H54 (cell line): ENCODE measurements at places on chromosomes 1 and 21.

GRCh38 chr1:25513666-25514065 is 29.7 kb upstream of the LDLRAP1 start:
- DNase-seq = no peak

DNA sequence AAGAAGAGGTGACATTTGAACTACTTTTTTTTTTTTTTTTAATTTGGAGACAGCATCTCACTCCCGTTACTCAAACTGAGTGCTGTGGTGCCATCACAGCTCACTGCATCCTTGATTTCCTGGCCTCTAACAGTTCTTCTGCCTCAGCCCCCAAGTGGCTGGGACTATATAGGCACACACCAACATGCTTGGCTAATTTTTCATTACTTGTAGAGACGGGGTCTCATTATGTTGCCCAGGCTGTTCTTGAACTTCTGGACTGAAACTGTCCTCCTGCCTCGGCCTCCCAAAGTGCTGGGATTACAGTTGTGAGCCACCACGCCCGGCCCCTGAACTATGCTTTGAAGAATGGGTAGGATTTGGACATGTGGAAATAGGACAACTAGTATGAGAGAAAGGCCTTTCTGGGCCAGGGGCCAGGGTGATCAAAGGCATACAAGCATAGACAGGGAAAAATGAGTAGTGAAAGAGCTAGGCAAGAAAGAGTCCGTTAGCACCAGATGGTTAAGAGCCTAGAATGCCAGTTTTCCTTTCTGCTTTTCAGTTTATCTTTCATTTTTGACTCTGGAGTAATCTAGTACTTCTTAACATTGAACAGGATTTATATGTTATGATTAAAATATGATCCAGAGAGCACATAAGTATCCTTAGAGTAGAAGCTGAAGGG is 6.3 kb downstream of the RABGAP1L start:
- no peak for DNase-seq

- no peak for DNase-seq
Observed at GRCh38 chr1:160179336-160179735, 11.0 kb upstream of the CASQ1 start.

GRCh38 chr1:111802110-111802509 is 46.4 kb downstream of the DDX20 start:
- no peak for DNase-seq

DNA sequence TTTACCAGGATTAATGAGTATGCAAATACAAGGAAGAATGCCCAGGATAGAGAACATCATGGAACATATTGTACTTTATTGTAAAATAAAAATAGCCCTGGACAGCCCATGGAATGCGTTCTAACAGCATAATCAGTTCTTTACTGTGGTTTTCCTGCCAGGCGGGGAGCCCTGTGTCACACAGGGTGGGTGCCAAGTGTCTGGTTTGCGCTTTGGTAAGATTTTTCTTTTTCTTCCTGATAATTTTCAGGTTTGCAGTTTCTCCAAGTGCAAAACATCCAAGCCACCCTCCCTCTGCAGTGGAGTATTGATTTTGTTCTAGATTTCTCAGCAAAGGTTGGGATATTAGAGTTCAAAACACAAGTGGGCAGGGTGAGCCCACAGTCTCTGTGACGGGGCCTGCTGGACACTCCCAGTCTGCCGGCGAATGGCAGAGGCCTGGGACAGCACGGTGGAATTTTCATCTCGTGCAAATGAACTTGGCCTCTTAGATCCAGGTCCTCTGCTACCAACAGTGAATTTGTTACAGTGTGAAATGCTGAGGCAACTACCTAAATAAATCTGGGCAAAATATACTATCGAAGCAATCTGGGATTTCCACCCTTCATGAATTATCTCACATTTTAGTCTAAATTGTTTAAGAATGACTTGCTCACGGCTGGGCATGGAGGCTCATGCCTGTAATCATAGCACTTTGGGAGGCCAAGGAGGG is 15.6 kb upstream of the KCNJ15 start:
- DNase-seq = peak; percentile 38

GRCh38 chr1:229844675-229845074 is 218.6 kb downstream of the URB2 start:
- no peak for DNase-seq

DNA sequence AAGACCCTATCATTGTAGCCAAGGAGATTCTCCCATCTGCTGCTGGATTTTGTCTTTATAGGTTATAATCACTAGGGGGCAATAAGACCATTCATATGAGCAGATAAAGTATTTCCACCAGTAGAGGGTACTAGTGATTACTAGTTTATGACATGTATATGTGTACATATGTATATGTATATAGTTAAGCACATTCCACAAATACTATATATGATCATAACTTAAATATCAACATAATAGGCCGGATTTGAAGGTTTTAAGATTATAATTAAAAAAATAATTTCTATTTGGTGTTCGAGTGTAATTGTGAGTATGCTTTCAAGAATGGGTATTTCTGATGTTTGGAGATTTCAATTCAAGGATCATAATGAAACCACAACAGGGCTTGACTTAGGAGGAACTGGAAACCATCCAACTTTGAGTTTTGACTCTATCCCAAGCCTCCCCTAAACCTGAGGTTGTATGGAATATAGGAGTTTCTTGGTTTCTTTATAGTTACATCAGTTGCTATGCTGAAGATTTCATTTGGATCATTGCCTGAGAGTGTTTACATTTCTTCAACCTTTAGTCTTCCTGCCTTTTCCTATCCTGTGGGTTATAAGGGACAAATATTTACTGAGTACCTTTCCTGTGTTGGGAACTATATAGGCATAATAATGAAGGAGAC is 16.9 kb downstream of the TCEANC2 start:
- peak; percentile 35 for DNase-seq

- no peak for DNase-seq
Observed at GRCh38 chr1:221751226-221751887, 9.5 kb upstream of the DUSP10 start.

GRCh38 chr1:44543786-44544185 is 130.5 kb downstream of the TMEM53 start:
- no peak for DNase-seq

DNA sequence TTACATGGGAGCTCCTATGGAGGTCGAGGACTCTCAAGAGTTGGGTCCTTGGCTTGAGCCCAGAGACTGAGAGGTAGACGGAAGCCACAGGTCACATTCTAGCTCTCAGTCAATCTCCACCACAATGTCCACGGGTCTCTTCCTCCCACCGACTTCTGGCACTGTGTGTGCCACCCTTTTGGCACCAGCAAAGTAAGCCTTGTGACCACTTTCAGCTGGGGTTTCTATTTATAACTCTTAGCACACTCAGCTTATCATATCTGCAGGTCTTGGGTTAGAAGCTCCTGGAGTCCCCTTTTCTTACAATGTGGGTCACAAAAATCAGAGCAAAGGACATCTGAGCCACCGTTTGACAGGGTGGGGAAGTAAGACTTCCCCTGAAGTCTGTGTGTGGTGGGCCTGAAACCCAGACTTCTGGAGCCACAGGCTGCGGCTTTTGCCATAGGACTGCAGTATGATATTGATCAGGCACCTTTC is 28.3 kb downstream of the NCMAP start:
- DNase-seq = no peak

GRCh38 chr1:2340086-2340917 is 51.1 kb downstream of the MORN1 start:
- DNase-seq = no peak

- DNase-seq = no peak
Observed at GRCh38 chr1:154944401-154945159, 8.1 kb upstream of the PMVK start.

- no peak for DNase-seq
Observed at GRCh38 chr1:224632381-224632871, 16.3 kb downstream of the CNIH3 start.

DNA sequence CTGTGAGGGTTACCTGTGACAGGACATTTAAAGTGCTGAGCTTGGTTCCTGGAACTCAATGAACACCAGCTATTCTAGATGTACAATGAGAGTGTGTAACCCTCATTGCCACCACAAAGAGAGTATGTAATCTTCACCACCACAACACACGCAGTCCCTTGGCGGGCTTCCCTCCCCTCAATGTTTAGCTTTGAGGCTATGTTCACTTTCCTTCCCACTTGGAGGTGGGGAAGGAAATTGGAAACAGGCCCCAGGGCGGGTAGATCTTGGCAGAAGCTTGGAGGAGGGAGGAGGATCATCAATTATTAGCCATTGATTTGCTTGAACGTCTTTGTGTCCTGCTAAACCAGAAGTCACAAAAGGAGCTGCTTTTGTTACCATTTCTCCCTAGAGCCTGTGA is 8.3 kb upstream of the COL16A1 start:
- DNase-seq = no peak

DNA sequence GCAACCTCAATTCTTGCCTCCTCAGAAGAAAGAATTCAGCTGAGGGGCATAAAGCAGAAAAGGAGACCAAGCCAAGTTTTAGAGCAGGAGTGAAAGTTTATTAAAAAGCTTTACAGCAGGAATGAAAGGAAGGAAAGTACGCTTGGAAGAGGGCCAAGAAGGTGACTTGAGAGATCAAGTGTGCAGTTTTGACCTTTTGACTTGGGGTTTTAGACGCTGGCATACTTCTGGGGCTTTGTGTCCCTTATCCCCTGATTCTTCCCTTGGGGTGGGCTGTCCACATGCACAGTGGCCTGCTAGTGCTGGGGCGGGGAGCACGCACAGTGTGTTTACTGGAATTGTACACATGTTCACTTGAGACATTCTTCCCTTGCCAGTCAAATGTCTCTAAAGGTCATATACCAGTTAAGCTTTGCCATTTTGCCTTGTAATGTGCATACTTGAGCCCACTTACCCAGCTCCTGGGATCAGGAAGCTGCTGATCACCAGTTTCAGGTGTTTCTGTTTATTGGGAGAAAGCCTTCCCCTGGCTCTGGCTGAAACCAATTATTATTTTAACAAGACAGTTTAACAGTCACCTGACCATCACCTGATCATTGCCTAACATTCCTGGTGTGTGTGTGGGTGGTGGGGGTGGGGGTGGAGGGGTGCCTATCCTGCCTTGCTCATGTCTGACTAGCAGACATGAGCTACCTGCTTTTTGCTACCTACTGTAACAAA is 36.2 kb downstream of the UTP25 start:
- no peak for DNase-seq

GRCh38 chr1:112707221-112708001 is 484 bp upstream of the RHOC start:
- peak; percentile 94 for DNase-seq

GRCh38 chr1:96918406-96918805 is 196.8 kb downstream of the PTBP2 start:
- peak; percentile 4 for DNase-seq

- DNase-seq = no peak
Observed at GRCh38 chr1:32639489-32640075, 10.8 kb downstream of the ZBTB8OS start.

DNA sequence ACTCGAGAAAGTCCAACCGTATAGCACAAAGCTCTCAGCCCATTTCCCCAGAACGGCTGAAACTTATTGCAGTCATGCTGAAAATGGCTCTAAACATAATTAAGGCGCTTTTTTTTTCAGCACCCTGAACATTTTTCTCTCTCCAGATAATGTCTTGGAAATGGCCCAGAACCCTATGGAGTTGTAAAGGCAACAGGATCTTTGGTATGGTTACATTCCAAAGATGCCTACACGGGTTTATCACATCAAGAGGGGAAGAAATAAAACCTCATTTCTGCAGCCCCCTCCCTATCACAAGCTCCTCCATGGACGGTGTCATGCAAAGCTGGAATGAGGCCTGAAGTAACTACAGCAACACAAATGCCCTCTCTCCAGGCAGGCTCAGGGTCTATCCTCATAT is 126.4 kb upstream of the GALNT2 start:
- no peak for DNase-seq

- no peak for DNase-seq
Observed at GRCh38 chr1:209045331-209046057, 538.0 kb upstream of the CAMK1G start.

DNA sequence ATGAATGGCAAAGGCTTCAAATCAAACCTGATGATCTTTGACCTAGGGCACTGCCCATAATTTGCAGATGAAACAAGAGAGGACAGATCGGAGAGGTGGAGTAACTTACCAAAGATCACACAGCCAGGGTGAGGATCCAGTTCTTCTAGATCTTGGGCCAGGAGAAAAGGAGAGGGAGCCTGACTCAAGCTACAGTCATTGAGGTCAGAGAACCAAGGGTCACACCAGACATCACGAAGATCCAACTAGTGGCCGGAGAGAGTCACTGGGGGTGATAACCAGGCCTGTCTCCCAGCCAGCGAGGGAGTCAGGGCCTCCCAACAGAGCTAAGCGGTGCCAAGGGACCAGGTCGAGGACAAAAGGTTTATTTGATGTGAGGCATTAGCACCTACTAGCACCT is 115.0 kb downstream of the RIPK4 start:
- DNase-seq = no peak

DNA sequence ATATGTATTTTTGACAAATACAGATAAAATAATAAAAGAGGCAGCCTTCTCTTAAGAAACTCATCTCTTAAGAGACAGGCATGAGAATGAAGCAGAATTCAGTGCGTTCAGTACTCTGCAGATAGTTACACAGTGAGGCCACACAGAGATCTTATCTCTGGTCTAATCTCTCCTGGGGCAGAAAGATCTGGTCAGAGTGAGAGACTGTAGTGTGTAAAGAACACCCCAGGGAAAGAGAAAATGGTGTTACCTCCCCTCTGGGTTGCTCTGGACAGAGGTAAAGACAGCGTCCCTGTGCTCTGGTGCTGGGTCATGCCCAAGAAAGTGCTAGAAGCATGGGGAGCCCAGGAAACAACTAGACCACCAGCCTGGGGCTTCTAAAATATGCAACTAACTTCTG is 216.3 kb downstream of the SIPA1L2 start:
- no peak for DNase-seq

GRCh38 chr1:81559662-81560350 is 240.9 kb upstream of the ADGRL2 start:
- DNase-seq = no peak

DNA sequence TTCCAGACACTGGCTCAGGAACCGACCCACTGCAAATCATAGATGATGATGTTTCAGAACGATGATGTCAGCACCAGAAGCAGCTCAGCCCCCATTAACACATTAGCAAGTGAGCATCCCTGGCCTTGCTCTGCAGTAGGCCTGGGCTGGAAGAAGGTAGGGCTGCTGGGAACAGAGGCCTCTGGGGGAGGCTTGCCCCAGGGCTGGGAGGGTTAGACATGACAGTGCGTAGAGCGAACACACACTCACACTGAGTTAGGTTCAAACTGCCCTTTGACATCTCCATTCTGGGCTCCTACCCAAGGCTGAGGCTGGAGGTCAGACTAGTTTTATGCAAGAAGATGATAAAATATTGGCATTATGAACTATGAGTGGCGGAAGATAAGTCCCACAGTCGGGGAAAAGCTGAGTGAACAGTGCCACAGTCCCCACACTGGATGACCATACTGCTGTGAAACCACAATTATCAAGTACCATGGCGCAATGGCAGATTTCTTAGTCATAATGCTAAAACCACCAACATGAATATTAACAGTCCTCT is 91.1 kb downstream of the DMRTB1 start:
- DNase-seq = no peak

GRCh38 chr1:92085727-92086126 is 5.6 kb downstream of the BTBD8 start:
- no peak for DNase-seq

DNA sequence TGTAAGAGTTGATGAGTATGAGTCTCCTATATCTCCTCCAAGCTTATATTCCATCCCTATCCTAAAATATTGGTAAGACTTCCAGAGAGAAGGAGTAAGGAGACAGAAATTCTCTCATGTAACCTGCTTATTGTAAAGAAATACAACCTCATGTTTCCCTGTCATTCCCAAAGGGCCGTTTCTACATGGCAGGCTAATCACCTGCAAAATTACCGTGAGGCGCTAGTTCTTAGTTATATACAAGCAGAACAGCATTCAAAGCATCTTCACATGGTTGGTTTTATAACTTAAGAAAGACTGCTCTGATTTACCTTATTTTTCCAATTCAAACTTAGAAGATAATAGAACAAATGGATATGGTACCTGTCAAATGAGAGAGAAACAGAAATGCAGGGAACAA is 42.9 kb downstream of the DAB1 start:
- no peak for DNase-seq
